Naive B cell (primary cell): ENCODE measurements at places on chromosomes 1 and 21. TPM values are rescaled to one million over a fixed set of nuclear protein-coding genes. Genes with fewer than 3 reads are reported as not detected.

DNA sequence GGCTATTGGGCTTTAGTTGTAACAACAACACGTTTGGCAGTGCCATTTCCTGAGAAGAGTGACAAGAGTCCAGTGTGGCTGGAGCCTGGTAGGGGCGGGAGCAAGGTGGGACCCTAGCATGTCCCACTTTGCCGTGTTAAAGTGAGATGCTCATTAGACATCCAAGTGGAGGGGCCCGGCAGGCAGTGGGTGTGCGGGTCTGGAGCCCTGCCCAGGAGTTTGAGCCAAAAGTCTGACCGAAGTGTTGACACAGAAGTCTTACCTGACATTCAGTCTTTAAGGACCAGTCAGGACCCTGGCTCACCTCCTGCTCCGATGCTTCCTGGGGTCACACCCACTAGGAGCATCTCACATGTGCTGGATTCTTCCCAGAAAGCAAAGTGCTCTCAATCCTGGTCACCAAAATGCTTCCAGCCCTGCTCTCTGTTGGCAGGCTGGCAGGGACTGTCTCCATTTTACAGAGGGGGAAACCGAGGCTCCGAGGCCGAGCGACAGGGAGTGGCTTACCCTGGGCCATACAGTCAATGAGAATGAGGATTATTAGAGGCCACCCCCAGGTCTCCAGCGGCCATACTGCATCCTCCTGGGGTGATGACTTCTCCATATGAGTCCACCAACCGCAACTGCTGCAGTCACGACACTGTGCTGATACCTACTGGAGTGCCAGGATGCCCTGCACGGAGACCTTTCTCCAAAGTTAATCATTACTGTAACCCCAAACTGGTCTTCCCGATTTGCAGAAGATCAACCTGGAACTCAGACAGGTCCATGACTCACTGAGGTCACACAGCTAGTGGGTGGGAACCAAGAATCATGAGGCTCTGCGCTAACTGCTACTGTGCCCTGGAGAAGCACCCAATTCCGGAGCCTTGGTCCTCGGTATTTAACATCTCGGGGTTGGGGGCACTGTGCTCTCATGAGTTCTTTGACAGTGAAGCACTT lies 112.7 kb downstream of the PRDM2 start:
- no peaks in the 10 kb centered on the region for H3K27me3 ChIP-seq
- H3K36me3 ChIP-seq, result no peaks in the 10 kb centered on the region
- peaks cover 46% of the 10 kb centered on the region for H3K4me1 ChIP-seq
- H3K4me3 ChIP-seq, result no peak overlapping the region

DNA sequence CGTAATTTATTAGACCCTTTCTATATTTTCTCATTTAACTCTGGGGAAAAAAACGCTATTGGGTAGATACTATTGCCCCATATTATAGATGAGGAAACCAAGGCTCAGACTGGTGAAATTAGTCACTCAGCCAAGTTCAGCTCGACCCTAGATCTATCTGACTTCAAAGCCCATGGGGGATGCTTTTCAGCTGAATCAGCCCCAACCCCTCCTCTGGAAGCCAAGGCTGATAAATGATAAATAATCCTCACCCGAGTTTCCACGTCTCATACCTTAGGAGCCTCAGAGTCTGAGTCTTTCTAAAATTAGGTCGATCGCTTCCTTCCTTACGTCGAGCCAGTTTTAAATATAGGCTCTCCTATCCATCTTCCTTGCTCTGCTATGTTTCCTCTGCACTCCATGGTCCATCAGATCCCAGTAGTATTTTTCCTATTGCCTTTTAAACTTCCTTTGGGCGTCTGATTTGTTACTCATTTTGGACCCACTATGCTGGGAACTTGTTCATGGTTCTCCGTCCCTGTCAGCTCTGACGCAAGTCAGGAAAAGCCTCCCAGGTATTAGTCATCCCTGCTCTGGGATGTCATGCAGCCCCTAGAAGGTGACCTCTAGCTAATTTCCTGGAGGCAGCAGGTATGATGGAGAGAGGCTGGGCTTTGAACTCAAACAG lies 122.8 kb downstream of the PLPP3 start:
- no peak for DNase-seq
- H3K27ac ChIP-seq, result no peak overlapping the region
- H3K4me1 ChIP-seq, result peaks cover 4% of the 10 kb centered on the region
- peaks cover 15% of the 10 kb centered on the region for H3K27me3 ChIP-seq
- H3K4me3 ChIP-seq, result no peak overlapping the region

GRCh38 chr1:76905876-76906595 lies 38.8 kb downstream of the ST6GALNAC5 start:
- no peak overlapping the region for H3K4me3 ChIP-seq
- H3K27ac ChIP-seq, result no peak overlapping the region
- no peaks in the 10 kb centered on the region for H3K4me1 ChIP-seq
- DNase-seq, result no peak

- no peak overlapping the region for H3K27ac ChIP-seq
- no peaks in the 10 kb centered on the region for H3K4me1 ChIP-seq
- H3K4me3 ChIP-seq, result no peak overlapping the region
- H3K36me3 ChIP-seq, result no peaks in the 10 kb centered on the region
- no peak for DNase-seq
Measured at GRCh38 chr1:209319057-209319432, 264.5 kb upstream of the CAMK1G start.

DNA sequence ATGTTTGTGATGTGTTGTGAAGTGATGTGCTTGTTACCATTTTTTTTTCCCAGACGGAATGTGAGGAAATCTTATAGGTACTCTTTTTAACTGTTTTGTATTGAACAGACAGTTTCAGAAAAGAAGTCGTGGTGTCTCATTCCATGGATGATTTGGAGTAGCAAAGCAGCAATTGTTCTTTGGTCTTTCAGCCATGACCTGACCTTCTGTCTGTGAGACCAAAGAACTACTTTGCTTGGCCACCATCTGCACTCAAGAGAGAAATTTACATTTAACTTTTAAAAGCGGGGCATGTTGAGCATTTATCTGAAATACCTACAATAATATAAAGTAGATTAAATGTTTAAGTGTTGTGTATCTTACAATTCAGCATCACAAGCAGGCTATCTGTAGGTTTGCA lies 90.2 kb downstream of the SDCCAG8 start:
- H3K4me1 ChIP-seq, result no peaks in the 10 kb centered on the region
- no peak overlapping the region for H3K4me3 ChIP-seq
- H3K36me3 ChIP-seq, result peaks cover 26% of the 10 kb centered on the region
- DNase-seq, result no peak

- H3K36me3 ChIP-seq, result peaks cover 5% of the 10 kb centered on the region
- H3K4me3 ChIP-seq, result peak overlapping the region; percentile 86
- peaks cover 31% of the 10 kb centered on the region for H3K4me1 ChIP-seq
- H3K27ac ChIP-seq, result peak overlapping the region; percentile 95
- peak; percentile 3 for DNase-seq
Measured at GRCh38 chr1:56477164-56478111, 101.9 kb downstream of the PLPP3 start.

- no peak overlapping the region for H3K4me3 ChIP-seq
- DNase-seq, result peak; percentile 59
- H3K36me3 ChIP-seq, result no peaks in the 10 kb centered on the region
- H3K27me3 ChIP-seq, result no peaks in the 10 kb centered on the region
- no peaks in the 10 kb centered on the region for H3K4me1 ChIP-seq
Measured at GRCh38 chr21:28745131-28746016, 247.3 kb downstream of the LTN1 start.

DNA sequence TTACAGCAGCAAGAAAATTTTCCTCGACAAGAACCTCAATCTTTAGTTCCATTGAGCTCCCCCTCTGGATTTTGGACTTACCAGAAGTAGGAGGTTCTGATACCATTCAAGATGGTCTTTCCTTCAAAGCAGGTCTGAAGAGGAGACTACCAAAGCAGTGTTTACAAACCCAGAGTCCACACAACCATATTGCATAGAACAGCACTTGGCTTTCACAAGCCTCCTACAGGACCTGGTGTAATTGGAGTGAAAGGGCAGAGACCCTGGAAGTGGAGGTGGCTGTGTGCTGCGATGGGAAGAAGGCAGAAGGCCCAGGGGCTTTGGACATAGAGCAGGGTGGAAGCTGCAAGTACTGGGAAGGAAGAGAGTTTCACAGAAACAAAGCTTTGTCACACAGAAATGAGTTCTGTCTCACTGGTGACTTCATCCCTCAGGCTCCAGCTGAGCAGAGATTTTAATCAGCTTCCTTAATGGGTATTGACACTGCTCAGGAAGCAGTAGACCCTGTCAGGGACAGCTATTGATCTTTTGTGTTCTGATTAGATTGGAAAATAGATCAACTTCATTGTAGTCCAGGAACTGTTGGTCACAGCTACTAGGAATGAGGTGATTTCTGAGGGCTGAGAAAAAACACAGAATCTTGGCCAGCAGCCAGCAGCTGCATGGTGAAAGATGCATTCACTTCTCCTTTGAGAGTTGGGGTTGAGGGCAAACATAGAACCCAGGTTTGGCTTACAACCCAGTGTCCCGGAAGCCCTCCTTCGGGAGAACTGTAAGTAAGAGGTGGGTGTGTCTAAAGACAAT lies 124.0 kb downstream of the SYT2 start:
- H3K27me3 ChIP-seq, result no peaks in the 10 kb centered on the region
- H3K27ac ChIP-seq, result no peak overlapping the region
- H3K36me3 ChIP-seq, result peaks cover 2% of the 10 kb centered on the region
- DNase-seq, result peak; percentile 36
- peaks cover 29% of the 10 kb centered on the region for H3K4me1 ChIP-seq

DNA sequence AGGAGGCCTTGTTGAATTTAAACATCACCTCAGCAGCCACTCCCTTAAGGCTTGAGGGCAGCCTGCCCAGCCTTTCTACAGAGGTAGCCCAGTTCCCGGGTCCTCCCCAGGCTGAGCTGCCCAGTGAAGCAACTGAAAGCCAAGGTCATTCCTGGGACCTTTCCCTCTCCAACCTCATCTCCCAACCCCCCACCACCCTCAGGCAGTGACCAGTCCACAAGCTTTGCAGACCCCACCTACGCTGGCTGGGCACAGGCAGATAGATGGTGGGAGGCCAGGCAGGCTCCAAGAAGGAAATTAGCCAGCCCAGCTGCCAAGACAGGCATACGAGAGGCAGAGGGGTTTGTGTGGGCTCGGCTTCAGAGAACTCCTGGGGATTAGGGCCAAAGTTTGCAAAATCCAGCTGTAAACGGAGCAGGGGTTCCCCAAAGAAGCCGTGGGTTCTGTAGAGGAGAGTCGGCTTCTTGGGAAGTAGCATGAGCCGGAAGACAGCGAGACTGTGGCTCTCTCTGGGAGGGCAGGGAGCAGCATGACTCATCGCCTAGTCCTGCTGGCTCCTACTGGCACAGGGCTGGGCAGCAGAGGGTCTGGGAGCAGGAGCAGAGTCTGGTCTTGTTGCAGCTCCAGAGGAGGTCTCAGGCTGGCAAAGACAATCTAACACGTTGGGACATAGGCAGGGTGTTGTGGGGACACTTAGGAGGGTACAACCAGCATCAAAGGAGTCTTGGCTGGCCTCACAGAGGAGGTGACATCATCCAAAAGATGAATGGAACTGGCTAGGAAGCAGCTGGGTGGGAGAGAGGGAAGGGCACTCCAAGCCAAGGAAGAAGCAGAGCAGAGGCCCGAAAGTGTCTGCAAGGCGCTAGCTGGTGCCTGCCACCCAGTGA lies 2.8 kb upstream of the ZC3H12A start:
- H3K4me1 ChIP-seq, result peaks cover 34% of the 10 kb centered on the region
- H3K27me3 ChIP-seq, result peaks cover 9% of the 10 kb centered on the region
- DNase-seq, result no peak
- H3K36me3 ChIP-seq, result no peaks in the 10 kb centered on the region

- DNase-seq, result no peak
- H3K4me1 ChIP-seq, result no peaks in the 10 kb centered on the region
- H3K36me3 ChIP-seq, result no peaks in the 10 kb centered on the region
- H3K27ac ChIP-seq, result no peak overlapping the region
Measured at GRCh38 chr21:46049890-46050667, 47.8 kb upstream of the COL6A2 start.

DNA sequence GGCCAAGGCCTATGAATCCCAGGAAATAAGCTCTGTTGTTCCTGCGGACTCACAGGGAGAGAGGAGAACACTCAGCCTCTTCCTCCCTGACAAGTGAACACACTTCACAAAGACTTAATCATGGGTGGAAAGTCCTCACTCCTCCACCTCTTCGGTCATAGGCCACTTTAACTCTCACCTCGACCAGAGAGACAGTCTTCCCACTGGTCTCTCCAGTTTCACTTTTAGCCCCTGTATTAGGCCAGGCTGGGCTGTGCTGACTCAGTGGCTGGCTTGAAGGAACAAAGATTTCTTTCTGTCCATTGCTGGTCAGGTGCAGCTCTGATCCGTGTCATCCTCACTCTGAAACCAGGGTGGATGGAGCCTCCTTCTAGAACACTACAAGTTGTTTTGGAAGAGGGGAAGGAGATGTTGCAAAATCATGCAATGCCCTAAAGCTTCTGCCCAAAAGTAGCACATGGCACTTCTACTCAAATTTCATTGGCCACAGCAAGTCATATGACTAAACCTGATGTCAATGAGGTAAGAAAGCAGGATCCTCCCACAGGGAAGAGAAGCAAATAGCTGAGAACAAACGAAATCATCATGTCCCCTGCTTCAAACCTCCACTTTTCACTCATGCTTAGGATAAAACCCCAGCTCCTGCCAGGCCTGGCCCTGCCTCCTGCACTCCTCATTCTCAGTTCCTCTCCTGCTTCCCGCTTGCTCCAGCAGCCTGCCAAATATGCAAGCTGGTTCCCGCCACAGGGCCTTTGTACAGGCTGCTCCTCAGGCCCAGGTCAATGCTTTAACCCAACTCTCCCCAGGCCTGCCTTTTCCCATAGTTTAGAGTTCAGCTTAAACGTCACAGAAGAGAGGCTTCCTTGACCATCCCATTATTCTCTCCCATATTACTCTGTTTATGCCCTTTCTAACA lies 150.5 kb upstream of the RUNX3 start:
- no peaks in the 10 kb centered on the region for H3K27me3 ChIP-seq
- peaks cover 5% of the 10 kb centered on the region for H3K36me3 ChIP-seq
- peak overlapping the region; percentile 34 for H3K27ac ChIP-seq
- H3K4me1 ChIP-seq, result no peaks in the 10 kb centered on the region

LYPD8 gene
- 0.39 TPM for polyA plus RNA-seq

SEC16B gene
- not detected for polyA plus RNA-seq

SPRR3 gene
- not detected for polyA plus RNA-seq

ZFP69B gene
- polyA plus RNA-seq, result 2.4 TPM

SSR2 gene
- polyA plus RNA-seq, result 255 TPM

OBSCN gene
- polyA plus RNA-seq, result 1.4 TPM

COL6A1 gene
- polyA plus RNA-seq, result not detected

PTPN7 gene
- 22.7 TPM for polyA plus RNA-seq

RHBDL2 gene
- polyA plus RNA-seq, result not detected

CELA2A gene
- polyA plus RNA-seq, result not detected
